Glutamatergic neuron (in vitro differentiated cells): ENCODE measurements at places on chromosomes 12 and 14. TPM values are rescaled to one million over a fixed set of nuclear protein-coding genes. Genes with fewer than 3 reads are reported as not detected.

CLSTN3 gene
- total RNA-seq: 113 TPM

PLCZ1 gene
- not detected for total RNA-seq

AVPR1A gene
- total RNA-seq: not detected

GYS2 gene
- not detected for total RNA-seq

CFAP73 gene
- not detected for total RNA-seq

FGD4 gene
- total RNA-seq: 105 TPM

DNA sequence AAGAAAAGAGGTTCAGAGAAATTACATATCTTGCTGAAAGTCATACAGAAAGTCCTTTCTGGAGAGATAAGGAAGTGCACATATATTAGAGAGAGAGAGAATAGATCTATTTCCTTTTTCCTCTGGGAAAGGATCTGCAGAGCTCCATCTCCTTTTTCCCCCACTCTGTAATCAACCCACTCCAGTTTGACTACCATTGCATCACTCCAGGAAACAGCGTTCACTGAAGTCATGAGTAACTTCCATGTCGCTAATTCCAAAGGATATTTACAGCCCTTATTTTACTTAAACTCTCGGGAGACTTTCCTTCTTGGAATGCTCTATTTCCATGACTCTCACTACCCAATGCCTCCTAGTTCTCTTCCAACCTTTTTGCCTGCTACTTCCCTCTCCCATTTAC, 72.5 kb upstream of the PARP11 start:
- H3K27me3 ChIP-seq: no peaks in the 10 kb centered on the region
- no peak for DNase-seq
- no peaks in the 10 kb centered on the region for H3K4me1 ChIP-seq

GRCh38 chr14:52244997-52245396, 22.5 kb upstream of the PTGDR start:
- no peak for DNase-seq
- H3K4me1 ChIP-seq: no peaks in the 10 kb centered on the region
- H3K4me3 ChIP-seq: no peak overlapping the region

DNA sequence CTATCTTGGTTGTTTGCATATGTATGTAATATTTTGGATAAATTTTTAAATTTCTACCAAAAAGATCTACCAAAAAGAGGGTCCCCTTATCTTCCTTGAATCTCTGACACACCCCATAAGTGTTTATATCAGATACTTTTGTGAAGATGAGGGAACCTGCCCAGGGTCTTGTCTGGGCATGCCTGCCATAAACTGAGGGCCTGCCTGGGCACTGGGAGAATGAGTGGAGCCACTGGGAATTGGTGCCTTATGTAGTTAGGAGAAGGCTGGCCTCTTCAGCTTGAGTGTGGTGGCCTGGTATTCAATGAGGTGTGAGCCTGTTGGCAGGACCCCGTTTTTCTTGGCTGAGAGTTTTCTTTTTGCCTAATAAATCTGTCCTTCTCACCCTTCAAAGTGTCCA, 46.5 kb downstream of the OR9K2 start:
- no peak overlapping the region for H3K27ac ChIP-seq
- DNase-seq: no peak
- no peaks in the 10 kb centered on the region for H3K27me3 ChIP-seq
- H3K36me3 ChIP-seq: peaks cover 12% of the 10 kb centered on the region

GRCh38 chr14:88168498-88169165, 154.4 kb downstream of the KCNK10 start:
- no peak overlapping the region for H3K27ac ChIP-seq
- H3K4me3 ChIP-seq: no peak overlapping the region
- H3K36me3 ChIP-seq: peaks cover 18% of the 10 kb centered on the region
- no peaks in the 10 kb centered on the region for H3K27me3 ChIP-seq
- no peaks in the 10 kb centered on the region for H3K4me1 ChIP-seq

DNA sequence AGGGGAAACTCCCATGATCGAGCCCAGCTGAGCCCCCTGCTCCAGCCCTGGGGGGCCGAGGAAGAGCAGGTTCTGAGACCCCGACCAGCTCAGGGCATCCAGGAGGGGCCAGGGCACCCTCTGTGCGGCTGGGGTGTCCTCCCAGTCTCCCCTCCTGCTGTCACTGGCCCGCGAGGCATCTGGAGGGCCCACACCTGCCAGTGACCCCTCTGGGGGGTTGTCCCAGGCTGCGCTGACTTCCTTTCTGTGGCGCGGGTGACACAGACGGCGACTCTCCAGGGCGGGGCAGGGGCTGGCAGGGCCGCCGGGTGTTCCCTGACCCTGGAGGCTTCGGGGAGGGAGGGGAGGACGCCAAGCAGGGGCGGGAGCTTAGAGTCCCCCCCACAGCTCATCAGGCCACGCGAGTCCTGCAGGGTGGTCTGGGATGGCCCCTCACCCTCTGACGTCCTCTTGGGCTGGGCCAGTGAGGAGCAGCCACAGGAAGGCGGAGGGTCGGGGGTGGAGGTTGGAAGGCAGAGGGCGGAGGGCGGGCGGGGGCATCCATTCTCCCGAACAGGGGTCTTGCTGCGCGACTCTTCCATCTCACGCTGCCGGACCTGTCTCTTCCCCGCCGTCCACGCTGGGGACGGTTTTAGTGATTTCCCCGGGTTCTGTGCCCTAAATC, 38.6 kb upstream of the FBRSL1 start:
- H3K27me3 ChIP-seq: peaks cover 14% of the 10 kb centered on the region
- no peak overlapping the region for H3K4me3 ChIP-seq
- peaks cover 31% of the 10 kb centered on the region for H3K4me1 ChIP-seq
- DNase-seq: no peak

GRCh38 chr12:78891646-78892353, 27.2 kb downstream of the SYT1 start:
- peaks cover 22% of the 10 kb centered on the region for H3K4me1 ChIP-seq
- DNase-seq: no peak
- no peak overlapping the region for H3K27ac ChIP-seq

DNA sequence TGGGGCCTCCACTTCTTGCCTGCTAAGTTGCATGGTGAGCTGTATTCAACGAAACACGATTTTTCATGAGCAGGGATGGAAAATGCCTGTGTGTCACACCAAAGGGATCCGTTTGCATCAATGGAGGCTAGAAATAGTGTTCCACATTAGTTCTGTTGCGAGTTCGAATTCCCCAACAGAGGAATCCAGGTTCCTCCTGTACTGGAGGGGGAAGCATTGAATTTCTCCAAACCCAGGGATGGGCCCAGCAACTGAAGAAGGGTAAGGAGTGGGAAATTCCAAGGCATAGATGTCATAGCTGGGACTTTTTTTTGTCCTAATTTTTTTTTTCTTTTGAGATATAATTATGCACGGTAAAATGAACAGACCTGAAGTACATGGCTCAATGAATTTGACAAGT, 336.2 kb downstream of the DPF3 start:
- H3K27me3 ChIP-seq: peaks cover 4% of the 10 kb centered on the region
- DNase-seq: no peak
- H3K36me3 ChIP-seq: no peaks in the 10 kb centered on the region
- no peak overlapping the region for H3K4me3 ChIP-seq

GRCh38 chr12:981176-981828, 9.7 kb upstream of the ERC1 start:
- H3K36me3 ChIP-seq: no peaks in the 10 kb centered on the region
- no peak overlapping the region for H3K27ac ChIP-seq
- H3K27me3 ChIP-seq: peaks cover 6% of the 10 kb centered on the region
- DNase-seq: no peak
- peaks cover 8% of the 10 kb centered on the region for H3K4me1 ChIP-seq

DNA sequence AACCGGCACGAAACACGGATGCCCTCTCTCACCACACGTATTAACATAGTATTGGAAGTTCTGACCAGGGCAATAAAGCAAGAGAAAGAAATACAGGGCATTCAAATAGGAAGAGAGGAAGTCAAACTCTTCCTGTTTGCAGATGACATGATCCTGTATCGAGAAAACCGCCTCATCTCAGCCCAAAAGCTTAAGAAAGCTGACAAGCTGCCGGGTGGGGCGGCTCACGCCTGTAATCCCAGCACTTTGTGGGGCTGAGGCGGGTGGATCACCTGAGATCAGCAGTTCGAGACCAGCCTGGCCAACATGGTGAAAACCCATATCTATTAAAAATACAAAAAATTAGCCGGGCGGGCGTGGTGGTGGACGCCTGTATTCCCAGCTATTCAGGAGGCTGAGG, 17.7 kb downstream of the OR6S1 start:
- H3K4me3 ChIP-seq: peak overlapping the region; percentile 94
- peaks cover 5% of the 10 kb centered on the region for H3K4me1 ChIP-seq
- no peak for DNase-seq

DNA sequence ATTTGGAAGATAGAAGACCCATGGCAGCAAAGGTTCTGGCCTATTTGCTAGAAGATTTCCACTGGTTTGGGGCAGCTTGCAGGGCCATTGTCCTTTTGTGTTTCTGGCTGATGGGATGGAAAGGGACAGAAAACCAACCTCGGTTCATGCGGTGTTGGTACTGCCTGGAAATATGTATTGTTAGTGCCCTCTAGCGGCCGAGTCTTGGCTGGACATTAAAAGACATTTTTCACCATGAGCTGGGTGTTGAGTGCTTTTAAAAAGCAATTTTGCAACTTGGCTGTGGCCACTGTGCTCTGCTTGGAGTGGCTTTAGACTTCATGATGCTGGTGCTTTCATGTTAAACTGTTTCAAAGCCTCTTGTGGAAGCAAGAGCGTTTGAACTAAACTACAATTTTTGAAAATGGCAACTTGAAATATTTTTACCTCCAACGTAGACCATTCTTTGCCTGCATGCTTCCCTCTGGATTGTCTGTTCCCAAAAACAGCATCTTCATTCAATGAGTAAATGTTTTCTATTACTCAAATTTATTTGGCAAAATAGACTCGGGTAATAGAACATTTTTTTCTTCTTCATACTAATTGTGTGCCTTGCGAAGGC, 102.7 kb upstream of the TBX5 start:
- H3K27me3 ChIP-seq: peaks cover 2% of the 10 kb centered on the region
- no peak overlapping the region for H3K27ac ChIP-seq
- H3K36me3 ChIP-seq: no peaks in the 10 kb centered on the region

GRCh38 chr12:9367828-9368227, 159.6 kb upstream of the PZP start:
- no peak for DNase-seq
- no peak overlapping the region for H3K27ac ChIP-seq
- no peak overlapping the region for H3K4me3 ChIP-seq
- H3K36me3 ChIP-seq: no peaks in the 10 kb centered on the region
- H3K27me3 ChIP-seq: no peaks in the 10 kb centered on the region

DNA sequence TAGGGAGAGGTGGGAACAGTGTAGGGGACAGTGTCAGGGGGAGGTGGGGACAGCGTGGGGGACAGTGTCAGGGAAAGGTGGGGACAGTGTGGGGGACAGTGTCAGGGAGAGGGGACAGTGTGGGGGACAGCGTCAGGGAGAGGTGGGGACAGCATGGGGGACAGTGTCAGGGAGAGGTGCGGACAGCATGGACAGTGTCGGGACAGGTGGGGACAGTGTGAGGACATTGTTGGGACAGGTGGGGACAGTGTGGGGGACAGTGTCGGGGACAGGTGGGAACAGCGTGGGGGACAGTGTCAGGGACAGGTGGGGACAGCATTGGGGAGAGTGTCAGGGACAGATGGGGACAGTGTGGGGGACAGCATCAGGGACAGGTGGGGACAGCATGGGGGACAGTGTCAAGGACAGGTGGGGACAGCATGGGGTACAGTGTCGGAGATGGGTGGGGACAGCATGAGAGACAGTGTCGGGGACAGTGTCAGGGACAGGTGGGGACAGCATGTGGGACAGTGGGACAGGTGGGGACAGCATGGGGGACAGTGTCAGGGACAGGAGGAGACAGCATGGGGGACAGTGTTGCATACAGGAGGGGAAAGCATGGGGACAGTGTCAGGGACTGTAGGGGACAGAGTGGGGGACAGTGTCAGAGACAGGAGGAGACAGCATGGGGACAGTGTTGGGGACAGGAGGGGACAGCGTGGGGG, 139.0 kb downstream of the TMEM121 start:
- no peak overlapping the region for H3K4me3 ChIP-seq
- no peak overlapping the region for H3K27ac ChIP-seq
- peaks cover 21% of the 10 kb centered on the region for H3K27me3 ChIP-seq
- H3K4me1 ChIP-seq: no peaks in the 10 kb centered on the region

- peaks cover 7% of the 10 kb centered on the region for H3K36me3 ChIP-seq
- H3K27ac ChIP-seq: peak overlapping the region; percentile 52
- peak overlapping the region; percentile 20 for H3K4me3 ChIP-seq
- peaks cover 8% of the 10 kb centered on the region for H3K27me3 ChIP-seq
- peaks cover 16% of the 10 kb centered on the region for H3K4me1 ChIP-seq
Measured at GRCh38 chr14:65224799-65225198, 122.5 kb upstream of the MAX start.

GRCh38 chr12:71840231-71840847, 780 bp downstream of the TBC1D15 start:
- H3K36me3 ChIP-seq: no peaks in the 10 kb centered on the region
- no peaks in the 10 kb centered on the region for H3K27me3 ChIP-seq
- H3K4me1 ChIP-seq: peaks cover 6% of the 10 kb centered on the region
- no peak for DNase-seq
- H3K27ac ChIP-seq: peak overlapping the region; percentile 87

DNA sequence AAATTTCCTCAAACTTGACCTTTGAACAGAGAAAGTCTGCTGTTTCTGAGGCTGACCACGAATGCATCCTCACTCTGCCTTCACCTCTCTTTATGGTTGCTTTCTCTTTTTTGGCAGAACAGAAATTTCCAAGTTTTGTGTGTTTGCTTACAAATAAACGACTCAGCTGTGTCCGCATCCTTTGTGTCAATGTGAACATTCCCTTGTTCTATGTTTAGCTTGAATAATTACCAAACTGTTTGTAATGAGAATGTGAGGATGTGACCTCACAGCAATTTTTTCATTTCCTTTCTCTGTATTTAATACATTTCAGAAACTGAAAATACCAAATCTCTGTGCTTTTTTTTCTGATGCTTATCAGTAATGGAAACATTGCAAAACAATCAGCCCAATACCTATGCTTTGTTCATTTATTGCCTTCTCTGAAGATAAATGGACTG, 410.9 kb downstream of the EGLN3 start:
- no peak overlapping the region for H3K27ac ChIP-seq
- no peak for DNase-seq
- peaks cover 2% of the 10 kb centered on the region for H3K27me3 ChIP-seq
- H3K4me1 ChIP-seq: peaks cover 3% of the 10 kb centered on the region
- no peak overlapping the region for H3K4me3 ChIP-seq

- DNase-seq: no peak
- H3K36me3 ChIP-seq: peaks cover 4% of the 10 kb centered on the region
- no peaks in the 10 kb centered on the region for H3K4me1 ChIP-seq
- H3K27me3 ChIP-seq: peaks cover 3% of the 10 kb centered on the region
Measured at GRCh38 chr14:100866666-100867630, 36.6 kb downstream of the RTL1 start.

DNA sequence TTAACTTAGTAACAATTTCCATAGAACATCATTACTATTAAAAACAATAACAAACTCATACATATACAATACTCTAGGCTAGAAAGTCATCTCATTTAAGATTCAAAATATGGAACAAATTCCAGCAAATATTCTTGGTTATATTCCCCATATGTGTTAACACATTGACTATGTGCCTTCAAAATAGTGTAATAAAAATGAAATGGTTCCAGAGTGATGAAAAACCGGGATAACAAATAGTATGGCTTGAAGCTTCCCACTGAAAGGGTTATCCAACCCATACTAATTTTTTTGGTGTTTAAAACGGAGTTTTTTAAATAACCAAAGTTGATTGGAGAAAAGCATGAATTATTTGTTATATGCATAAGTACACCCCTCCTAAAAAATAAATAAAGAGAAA, 5.3 kb downstream of the LRIG3 start:
- no peaks in the 10 kb centered on the region for H3K36me3 ChIP-seq
- peak overlapping the region; percentile 87 for H3K27ac ChIP-seq
- H3K4me3 ChIP-seq: peak overlapping the region; percentile 75
- no peaks in the 10 kb centered on the region for H3K27me3 ChIP-seq
- no peak for DNase-seq

- H3K36me3 ChIP-seq: no peaks in the 10 kb centered on the region
- H3K4me1 ChIP-seq: peaks cover 34% of the 10 kb centered on the region
- DNase-seq: no peak
- peaks cover 3% of the 10 kb centered on the region for H3K27me3 ChIP-seq
Measured at GRCh38 chr14:50344876-50345563, 32.9 kb downstream of the DMAC2L start.
